ENCODE measurements at places on chromosomes 7 and 10.

GRCh38 chr7:112056409-112056808, 149.8 kb downstream of the DOCK4 start:
- DNase-seq = no peak

DNA sequence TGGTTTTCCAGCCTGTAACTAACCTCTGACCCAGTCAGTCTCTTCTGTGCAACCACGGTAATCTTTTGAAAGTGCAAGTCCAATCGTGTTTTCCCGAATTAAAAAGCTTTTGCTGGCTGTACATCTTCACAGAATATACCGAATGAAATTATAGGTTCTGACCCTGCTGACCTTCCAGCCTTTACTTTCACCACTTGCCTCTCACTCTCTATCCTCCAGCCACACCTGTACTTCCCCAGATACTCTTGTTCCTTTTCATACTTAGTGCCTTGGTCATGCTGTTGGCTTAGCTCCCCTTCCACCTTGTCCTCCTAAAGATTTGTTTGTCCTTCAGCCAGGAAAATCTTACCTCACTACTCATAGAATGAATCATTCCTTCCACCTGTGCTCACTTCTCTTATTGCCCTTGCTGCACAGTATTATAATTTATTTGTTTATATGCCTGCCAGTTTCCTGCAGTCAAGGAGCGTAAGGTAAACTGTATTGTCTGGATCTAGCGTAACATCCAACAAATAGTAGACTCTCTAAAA, 2.3 kb upstream of the PNPLA8 start:
- DNase-seq = no peak

DNA sequence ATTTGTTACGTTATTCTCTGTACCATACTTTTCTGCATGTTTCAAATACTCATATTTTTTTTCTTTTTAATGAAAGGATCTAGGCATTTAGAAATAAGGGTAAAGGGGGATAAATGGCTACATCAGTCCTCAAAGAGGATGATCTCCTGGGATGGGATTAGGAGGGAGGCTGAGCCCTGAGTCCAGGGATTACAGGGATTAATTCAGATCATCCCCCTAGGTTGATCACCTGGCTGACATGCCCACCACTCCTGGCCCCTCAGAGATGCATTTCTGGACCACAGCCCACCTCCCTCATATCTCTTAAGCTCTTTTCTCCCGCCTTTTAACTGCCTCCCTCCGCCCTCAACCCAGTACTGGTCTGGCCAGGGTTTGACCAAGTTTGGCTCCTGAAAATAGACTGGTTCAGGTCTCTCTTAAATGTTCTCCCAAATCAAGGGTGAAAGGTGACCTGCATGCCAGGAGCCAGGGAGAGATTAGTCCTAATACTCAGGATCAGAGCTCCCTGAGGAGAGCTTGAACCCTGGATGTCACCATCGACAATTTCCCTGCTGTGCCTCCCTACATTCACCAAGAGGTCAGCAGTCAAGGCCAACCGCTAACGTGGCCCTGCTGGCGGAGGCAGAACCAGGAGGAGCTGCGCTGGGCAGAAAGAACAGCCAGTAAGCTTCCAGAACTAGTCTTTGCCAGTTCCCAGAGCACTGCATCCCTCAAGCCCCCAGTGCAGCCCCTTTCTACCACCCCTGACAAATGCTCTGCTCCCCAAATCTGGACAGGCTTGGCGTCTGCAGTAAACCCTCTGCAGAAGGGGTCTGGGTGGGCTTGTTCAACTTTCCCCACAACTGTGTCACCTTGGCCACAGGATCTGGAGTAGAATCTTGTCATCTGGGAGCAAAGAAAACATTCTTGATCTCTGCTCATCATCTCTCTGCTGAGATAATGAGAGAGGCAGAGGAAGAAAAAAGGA, 3.0 kb upstream of the CCDC136 start:
- no peak for DNase-seq

DNA sequence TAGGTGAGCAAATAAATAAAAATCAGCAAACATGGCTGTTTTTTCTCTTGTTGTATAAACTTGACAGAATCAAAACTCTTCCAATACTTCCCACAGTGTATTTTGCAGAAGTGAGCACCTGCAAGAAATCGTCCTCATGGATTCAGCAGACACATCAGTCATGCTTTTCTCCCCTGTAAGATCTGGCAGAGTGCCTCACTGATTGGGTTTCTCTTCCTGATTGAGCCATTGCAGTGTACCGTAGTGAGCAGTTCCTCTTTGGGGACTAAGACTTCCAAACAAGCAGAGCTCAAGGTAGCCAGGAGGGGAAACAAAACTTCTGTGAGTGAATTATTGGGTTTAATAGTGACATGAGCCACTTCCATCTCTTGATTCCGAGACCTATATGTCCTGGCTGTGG, 2.2 kb upstream of the CCDC3 start:
- DNase-seq = no peak

- peak; percentile 88 for DNase-seq
These were observed at the start of gene IL2RA for GRCh38 chr10:6062101-6062771. Gene IL2RA (minus strand): TSS chr10:6062367. CDS start chr10:6062151, 216 bp downstream.

GRCh38 chr10:97426776-97427570, 982 bp downstream of the PGAM1 start:
- DNase-seq = peak; percentile 58

DNA sequence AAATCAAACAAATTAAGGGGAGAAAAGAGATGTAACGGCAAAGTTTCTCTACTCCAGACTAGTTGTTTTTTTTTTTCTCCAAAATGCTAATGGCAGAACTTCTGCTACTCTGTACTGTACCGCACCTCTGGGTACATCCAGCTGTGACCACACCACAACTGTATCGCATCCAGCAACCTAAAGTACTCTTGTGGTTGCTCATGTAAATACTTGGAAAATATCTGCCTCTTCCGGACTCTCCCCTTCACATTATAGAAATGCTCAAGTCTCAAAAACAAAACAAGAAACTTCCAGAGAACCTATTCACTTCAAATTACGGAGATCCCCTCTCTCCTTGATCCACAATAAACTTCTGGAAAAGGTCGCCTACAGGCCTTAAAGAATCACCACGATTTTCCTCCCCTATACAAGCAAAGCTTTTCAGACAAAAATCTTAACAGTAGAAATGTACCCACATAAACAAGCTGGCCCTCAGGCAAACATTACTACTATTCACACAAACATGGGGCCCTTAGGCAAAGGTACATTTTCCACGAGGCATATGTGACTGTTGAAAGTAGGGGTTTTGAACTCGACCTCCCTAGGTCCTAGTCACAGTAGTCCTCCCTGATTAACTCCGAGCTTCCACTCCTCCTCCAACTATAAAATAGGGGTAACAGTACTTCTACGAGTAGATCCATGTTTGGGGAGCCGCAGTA, 222.9 kb upstream of the MKLN1 start:
- no peak for DNase-seq

DNA sequence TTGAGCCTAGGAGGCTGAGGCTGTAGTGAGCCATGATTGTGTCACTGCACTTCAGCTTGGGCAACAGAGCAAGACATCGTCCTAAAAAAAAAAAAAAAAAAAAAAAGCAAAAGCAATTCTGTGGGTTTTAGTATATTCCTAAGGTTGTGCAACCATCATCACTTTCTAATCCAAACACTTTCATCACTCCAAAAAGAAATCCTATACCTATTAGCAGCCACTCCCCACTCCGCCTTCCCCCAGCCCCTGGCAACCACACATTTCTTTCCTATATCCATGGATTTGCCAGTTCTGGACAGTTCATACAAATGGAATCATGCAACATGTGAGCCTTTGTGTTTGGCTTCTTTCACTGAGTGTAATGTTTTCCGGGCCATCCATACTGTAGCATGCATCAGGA, 20.4 kb downstream of the ZAN start:
- no peak for DNase-seq

- DNase-seq = peak; percentile 41
These were observed 18.8 kb downstream of the NOBOX start for GRCh38 chr7:144384555-144385245.

DNA sequence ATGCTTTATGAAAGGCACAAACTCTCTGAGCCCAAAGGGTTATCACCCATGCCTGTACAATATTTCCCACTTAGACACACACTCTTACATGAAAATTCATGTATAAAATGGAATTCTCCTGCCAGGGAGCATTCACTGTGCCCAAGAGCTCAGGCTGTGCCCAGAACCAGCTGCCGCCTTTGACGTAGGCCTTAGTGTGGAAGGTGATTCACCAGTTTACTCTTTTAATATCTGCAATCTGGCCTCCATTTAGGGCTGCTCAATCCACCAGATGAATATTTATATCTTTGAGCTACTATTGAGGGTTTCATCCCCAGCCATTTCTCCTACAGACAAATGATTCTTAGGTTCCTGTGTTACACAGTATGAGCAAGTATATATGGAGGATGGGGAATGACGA, 849.7 kb downstream of the CNTNAP2 start:
- DNase-seq = no peak

DNA sequence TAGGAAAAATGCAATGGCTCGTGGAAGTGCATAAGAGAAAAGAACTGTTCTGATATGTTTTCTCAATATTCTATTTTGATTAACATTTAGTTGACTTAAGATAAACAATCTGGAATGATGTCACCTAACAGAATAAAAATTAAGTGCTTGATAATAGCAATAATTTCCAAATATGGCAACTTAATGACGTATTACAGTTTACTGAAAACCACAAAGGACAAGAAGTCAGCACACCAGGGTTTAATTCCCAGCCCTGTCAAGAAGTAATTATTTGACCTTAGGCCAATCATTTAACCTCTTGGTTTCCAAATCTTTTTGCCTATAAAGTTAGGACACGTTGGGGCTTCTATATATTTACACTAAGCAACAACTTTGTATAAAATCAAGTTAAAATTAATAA, 95.7 kb downstream of the CABCOCO1 start:
- no peak for DNase-seq

DNA sequence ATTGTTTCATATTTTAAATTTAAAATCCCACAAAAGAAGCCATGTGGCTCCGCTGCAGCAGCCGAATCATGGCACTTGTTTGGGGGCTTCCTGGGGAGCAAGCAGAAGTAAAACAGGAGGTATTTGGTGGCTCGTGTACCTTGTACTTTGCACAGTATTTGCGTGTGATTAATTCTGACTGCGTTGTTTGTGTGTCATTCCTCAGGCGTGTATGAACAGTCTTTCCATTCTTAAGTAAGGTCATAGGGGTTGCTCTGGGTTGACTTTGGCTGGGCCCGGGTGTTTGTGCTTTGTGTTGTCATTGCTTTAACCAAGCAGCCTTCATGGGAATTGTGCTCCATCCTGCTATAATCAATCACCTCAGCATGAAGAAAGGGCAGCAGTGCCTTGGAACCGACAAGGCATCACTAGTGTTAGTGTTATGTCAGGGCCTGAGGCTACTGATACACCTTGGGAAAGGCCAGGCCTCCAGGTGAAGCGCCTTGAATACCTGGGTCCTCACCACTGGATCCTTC, 182.4 kb downstream of the ARHGAP21 start:
- DNase-seq = no peak

- no peak for DNase-seq
These were observed 277.8 kb downstream of the FRMD4A start for GRCh38 chr10:14052931-14053330.

- DNase-seq = no peak
These were observed 259.8 kb downstream of the GLI3 start for GRCh38 chr7:41977151-41977651.

GRCh38 chr7:82605247-82605864, 161.8 kb upstream of the CACNA2D1 start:
- DNase-seq = no peak

DNA sequence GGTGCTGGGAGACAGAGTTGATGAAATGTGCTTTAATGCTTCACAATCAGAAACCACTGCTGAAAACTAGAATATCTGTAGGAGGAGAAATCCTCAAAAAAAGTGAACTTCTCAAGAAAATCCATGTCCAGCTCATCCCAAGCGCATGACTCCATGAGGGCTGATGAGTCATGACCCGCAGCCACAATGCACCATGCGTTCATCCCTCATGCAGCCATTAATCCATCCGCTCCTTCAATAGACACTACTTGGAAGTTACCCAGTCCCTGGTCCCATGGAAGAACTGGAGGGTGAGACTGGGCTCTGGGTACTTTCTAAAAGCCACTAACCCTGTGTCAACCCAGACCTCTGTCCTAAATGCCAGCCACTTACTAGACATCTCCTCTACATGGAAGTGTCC, 24.4 kb downstream of the TMEM273 start:
- DNase-seq = no peak

DNA sequence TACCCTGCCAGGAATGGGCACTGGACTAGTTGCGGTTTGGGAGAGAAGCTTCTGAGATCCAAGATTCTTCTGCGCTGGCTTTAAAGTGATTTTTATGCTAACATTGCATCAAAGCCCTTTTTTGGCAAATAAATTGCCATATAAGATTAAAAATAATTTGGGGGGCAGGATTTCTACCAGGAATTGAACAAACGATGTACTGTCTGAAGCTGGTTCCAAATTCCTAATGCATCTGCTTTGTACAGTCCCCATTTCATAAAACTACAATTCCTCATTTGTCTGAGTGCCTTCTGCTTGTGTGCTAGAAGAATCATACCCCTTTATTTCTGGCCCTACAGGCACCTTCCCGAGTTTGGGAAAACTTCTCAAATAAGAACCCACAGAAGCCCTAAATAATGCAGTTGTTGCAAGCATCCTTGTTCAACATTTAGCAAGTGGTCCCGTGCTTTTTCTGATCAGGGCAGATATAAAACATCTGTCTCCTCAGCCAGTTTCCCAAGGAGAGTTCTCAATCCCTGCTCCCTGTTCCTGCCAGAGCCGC, 349.7 kb downstream of the PTEN start:
- no peak for DNase-seq

GRCh38 chr10:49502358-49502757, 36.6 kb downstream of the ERCC6 start:
- DNase-seq = no peak

GRCh38 chr7:23570592-23571200, 26.5 kb upstream of the CCDC126 start:
- peak; percentile 79 for DNase-seq

DNA sequence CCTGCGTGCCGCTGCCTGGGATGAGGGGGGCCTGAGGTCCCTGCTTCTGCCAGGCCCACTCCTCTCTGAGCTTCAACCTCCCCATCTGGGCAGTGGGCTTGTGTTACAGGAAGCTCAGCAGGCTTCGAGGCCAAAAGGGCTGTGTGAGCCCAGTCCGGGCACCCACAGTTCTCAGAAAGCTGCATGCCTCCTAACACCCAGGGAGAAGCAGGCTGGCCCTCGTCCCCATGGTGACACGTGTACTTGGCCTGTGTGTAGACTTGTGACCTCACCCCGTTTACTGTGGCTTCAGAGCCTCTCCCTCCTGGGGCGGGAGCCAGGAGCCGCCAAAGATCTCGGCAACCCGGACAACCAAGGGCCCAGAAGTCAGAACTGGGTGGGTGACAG, 2.2 kb upstream of the GRIFIN start:
- DNase-seq = no peak

GRCh38 chr7:117961235-117961634, 88.0 kb upstream of the CTTNBP2 start:
- DNase-seq = no peak
